Activated T-helper 1 cell treated with anti-CD3 and anti-CD28 coated beads, Interleukin-2, amount 50 U/mL, for 16 hours (primary cell): ENCODE measurements at places on chromosomes 4 and X.

GRCh38 chr4:53654300-53654758, 63.0 kb upstream of the LNX1 start:
- DNase-seq: no peak

DNA sequence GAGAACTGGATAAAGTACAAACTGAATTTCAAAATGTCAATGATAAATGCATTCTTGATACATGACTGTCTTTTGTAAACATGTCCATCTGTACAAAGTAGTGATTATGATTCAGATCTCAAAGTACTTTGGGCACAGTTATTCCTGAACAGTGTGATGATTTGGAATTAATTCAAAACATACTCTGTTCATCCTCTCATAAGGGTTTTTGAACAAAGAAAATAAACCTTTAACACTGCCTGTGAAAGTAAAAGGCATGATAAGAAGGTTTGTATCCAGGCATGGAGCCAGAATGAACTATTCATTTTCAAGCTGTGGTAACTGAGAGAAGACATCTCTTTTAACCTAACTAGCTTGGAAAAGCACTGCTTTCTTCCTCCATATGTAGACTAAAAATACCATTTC, 883 bp upstream of the KLHL4 start:
- DNase-seq: no peak

DNA sequence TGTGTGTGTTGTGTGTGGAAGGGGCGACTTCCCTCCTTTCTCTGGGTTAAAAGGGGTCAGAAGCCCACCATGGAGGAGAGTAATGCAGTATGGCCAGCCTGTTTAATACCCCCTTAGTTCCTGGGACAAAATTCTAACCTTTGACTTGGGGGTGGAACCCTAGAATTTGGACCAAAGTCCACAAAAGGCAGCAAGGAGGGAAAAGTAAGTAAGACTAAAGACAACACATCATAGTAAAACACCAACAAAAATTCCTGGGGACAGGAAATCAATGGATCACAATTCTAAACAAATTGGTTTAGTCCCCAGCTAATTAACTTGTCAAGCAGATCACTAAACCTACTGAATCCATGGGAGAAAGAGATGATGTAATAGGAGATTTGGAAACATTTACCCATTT, 3.1 kb downstream of the AMOT start:
- no peak for DNase-seq

DNA sequence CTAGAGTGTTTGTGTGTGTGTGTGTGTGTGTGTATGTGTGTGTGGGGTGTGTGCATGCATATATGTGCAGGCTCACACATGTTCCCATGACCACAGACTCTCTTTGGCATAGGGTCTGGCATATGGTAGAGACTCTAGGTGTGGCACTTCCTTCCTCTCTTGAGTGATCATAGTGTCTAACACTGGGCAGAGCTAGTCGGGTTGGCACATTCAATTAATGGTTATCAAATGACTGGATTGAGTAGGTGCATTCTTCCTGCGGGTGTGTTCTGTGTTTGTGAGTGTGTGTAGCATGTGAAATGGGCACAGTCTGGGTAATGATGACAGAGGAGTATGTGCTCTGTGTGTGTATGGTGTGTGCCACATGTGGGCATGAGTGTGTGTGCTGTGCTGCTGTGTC, 106.5 kb downstream of the EFNB1 start:
- no peak for DNase-seq

DNA sequence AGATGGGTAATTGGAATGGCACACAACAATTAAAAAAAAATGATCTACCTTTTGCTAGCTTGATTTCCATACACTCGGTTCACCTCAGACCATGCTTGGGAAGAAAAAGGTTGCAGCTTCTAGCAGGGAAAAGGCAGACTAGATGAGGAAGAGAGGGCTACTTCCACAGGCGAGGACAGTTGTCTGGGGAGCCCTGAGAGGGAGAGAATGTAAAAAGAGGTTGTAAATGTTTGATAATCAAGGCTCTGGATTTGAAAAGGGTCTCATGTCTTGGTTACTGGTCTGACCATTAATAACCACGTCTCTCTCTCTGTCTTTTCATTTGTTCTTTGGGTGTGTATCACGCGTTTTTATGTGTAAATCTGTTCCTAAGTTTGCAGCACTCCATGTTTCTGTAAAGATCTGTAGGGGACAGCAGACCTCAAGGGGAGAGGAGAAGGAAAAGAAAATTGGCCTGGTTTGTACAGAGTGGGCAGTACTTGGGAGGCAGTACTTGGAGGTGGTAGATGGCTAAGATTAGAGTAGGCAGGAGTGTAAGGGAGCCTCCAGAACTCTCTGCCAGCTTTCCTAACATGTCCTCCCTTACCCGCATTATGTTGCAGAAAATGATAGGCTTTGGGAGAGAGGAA, 750 bp downstream of the ARMCX5 start:
- DNase-seq: no peak

DNA sequence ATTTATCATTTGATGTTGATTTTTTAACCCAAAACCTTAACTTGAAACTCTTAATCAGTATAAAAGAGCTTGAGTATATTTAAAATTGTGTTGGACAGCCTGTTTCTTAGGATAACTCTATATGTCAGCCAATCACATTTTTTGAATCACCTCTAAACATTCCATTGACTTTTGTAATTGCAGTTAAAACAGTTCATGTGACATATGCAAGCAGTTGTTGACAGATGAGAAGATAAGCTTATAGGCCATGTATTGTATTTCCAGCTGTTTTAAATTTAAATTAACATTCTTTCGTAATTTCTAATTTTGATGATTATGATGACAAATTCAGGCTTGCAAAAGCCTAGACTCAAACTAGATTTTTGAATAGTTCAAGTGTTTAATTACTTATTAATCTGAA, 17.4 kb downstream of the VEGFC start:
- DNase-seq: no peak

DNA sequence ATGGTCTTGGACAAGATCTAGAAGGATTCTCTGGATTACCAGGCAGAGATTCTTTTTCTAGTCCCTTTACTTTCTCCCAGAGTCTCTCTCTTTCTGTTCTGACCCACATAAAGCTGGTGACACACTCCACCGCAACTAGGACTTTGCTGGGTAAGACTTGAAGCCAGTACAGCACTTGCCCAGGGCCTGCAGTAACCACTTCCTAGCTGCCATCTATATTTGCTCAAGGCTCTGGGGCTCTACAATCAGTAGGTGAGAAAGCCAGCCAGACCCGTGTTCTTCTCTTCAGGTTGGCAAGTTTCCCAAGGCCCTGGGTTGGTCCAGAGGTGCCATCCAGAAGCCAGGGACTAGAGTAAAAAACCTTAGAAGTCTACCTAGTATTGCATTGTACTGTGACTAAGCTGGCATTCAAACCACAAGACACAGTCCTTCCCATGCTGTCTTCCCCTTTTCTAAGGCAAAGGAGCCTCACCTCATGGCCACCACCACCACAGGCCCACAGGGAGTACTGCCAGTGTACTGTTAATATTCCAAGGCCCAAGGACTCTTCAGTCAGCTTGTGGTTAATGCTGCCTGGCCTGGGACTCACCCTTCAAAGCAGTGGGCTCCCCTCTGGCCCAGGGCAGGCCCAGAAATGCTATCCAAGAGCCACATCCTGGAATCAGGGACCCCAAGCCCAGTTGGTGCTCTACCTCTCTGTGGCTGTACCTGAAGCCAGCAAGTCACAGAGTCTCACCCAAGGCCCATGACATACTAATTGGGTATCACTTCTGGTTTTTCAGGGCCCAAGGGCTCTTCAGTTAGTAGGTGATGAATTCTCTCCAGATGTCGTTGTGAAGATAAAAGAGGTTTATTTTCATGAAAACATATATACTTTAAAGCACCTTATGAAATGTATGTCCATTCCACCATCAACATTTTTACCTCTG, 54.7 kb downstream of the CD38 start:
- DNase-seq: no peak

DNA sequence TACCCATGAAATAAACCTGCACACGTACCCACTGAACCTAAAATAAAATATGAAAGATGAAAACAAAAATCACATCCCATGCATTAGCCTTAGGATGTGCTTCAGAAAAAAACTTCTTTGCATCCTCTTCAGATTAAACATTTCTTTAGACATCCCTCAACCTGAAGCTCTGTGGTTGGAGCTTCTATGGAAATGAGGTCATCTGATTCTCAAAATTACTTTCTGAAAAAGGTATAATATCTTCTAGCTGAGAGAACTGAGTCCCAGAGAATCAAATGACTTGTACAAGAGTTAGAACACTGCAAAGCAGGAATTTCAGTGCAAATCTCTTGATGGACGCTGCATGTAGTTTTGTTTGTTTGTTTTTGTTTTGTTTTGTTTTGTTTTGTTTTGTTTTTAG, 19.1 kb upstream of the ANTXR2 start:
- no peak for DNase-seq

- no peak for DNase-seq
Observed at GRCh38 chrX:7050271-7050670, 97.2 kb upstream of the STS start.

DNA sequence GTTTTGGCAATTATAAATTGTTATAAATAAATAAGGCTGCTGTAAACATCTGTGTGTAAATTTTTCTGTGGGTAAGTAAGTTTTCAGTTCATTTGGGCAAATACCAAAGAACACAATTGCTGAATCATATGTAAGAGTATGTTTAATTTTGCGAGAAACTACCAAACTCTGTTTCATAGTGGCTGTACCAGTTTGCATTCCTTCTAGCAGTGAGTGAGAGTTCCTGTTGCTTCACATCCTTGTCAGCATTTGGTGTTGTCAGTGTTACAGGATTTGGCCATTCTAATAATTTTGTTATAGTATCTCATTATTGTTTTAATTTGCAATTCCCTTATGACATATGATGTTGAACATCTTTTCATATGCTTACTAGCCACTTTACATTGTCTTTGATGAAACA, 48.4 kb downstream of the ARFIP1 start:
- no peak for DNase-seq

GRCh38 chrX:41353985-41354384, 20.0 kb downstream of the DDX3X start:
- no peak for DNase-seq

GRCh38 chr4:94459462-94460161, 7.9 kb downstream of the PDLIM5 start:
- DNase-seq: no peak

GRCh38 chrX:153981771-153982533, 9.4 kb downstream of the TMEM187 start:
- no peak for DNase-seq

- DNase-seq: no peak
Observed at GRCh38 chr4:186724864-186725468, 1.3 kb upstream of the FAT1 start.

DNA sequence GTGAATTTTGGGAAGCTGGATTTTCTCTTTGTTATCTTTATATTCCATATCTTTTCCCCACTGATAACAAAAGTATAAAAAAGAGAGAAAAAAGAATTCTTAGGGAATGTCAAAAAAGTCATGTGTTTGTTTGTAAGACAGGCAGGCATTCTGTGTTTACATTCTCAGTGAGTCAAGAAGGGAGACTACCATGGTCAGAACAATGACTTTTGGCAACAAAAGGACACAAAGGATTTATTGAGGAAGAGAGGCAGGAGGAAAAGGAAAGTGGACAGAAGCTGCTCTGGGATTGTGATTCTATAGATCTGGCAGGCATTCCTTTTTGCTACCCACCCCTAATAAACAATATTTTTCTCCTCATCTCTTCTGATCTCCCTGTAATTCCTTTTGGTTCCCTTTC, 5.9 kb upstream of the ANK2 start:
- no peak for DNase-seq

DNA sequence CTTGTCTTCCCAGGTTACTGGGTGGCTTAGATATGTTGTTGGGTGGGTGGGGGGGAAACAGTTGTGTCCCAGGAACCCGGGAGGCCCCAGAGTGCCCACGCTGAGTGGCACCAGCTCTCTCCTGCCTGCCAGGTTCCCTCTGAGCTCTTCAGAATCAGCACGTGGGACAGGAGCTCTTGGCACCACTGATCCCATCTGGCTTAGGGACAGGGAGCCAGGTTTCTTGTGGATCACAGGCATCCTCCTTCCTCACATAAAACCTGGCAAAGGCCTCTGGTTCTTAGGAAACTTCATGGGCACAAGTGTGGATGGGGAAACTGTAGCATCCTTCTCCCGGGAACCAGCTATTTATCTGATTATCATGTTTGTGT, 3.4 kb downstream of the GPR78 start:
- no peak for DNase-seq

DNA sequence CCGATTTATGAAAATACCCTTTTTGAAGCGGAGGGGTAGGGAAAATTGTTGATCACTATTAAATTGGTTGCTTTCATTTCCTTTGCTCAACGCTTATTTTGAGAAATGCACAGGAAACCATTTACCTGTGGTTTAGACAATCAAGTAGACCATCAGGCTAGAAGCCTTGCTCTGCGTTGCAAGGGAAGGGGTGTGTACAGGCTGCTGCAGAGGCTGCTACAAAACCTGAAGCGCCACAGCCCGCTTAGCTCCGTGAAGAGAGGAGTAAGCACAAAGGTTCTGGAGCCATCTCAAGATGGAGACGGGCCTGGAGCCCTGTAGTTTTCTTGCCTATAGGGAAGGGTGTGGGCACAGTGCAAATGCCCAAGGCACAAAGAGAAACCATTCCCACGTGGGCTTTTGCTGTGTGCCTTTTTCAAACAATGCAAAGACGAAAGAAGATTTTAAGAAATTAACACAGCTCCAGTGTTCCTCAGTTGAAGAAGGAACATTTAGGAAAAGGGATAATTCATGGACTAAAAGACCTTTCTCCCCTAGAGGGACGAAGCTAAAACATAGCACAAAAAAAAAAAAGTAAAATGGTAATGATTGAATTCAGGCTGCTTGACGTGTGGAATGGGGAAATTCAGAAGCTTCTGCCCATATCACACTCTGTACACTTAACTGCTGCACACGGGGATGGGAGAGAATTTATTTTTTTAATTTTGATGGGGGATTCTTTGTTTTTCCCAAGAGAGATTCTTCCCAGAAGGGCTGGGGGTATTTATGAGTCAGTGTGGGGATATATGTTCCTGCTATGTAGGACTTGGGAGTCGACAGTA, 3.5 kb downstream of the TMSB4X start:
- DNase-seq: peak; percentile 38

GRCh38 chr4:61385256-61385655, 185.1 kb downstream of the ADGRL3 start:
- DNase-seq: no peak

DNA sequence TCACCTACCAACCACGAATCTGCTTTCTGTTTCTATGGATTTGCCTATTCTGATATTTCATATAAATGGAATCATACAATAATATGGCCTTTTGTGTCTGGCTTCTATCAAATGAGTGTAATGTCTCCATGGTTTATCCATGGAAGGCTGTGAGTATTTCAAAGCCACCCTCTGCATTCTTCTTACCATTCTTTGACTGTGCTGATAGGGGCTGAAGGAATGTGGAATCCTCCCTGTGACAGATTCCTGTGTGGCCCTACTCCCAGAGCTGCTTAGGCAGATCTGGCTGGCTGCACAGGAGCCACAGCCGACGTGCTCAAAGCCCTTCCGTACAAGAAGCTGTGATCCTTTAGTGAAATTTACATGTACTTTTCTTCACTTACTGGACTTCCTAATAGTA, 163.2 kb downstream of the HS6ST2 start:
- DNase-seq: no peak

GRCh38 chrX:96985046-96985445, 101.3 kb downstream of the RPA4 start:
- DNase-seq: no peak
